Esophagus mucosa (tissue), 1 donor: ENCODE measurements at places on chromosomes 12 and 14. TPM values are rescaled to one million over a fixed set of nuclear protein-coding genes. Genes with fewer than 3 reads are reported as not detected.

CDH24 gene
- 3.4 TPM for total RNA-seq

GRCh38 chr12:8052679-8053078 lies 13.5 kb downstream of the C3AR1 start:
- no peak for ATAC-seq

SSTR1 gene
- 0.08 TPM for total RNA-seq

DNA sequence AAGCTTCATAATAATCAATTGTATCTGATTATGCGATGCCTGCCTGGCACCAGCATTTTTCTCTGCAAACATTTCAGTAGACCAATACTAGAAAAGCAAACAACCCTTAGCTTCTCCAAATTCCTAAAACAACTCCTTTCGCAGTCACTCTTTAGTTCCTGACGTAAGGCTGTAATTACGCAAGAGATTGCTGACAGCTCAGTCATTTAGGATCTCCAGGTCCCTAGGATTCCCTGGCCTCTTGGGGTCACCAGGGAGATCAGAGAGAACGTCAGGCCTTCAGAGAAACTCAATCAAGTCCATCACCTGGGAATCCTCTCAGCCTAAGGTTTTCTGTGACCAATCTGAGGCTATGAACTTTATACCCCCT lies 390.6 kb downstream of the PAWR start:
- no peak for ATAC-seq

RASSF9 gene
- total RNA-seq = 4.6 TPM

DNA sequence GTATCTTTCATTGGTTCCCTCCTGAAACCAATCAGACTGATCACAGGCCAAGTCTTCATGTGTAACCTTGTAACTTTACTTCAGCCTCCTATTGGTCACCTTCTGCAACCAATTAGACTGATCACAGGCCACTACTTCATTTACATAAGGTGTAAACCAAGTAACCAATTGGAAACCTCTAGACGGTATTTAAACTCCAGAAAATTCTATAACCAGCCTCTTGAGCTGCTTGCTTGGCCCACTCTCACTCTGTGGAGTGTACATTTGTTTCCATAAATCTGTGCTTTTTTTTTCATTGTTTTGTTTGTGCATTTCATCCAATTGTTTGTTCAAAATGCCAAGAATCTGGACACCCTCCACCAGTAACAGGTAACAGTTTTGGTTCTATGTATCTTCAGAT lies 47.5 kb downstream of the EIF2S3B start:
- no peak for ATAC-seq

GRCh38 chr14:33229269-33229929 lies 290.7 kb downstream of the NPAS3 start:
- ATAC-seq = no peak

GRCh38 chr12:3988519-3989217 lies 115.5 kb upstream of the PARP11 start:
- peak; percentile 20 for ATAC-seq

NEMP1 gene
- 5.7 TPM for total RNA-seq

- no peak for ATAC-seq
Observed at GRCh38 chr12:89075880-89076540, 276.3 kb downstream of the DUSP6 start.

GRCh38 chr12:120229071-120229486 lies 28.2 kb upstream of the RPLP0 start:
- no peak for ATAC-seq

GRCh38 chr12:59383079-59383822 lies 212.6 kb upstream of the SLC16A7 start:
- no peak for ATAC-seq

PPP2R3C gene
- total RNA-seq = 11.8 TPM

- ATAC-seq = peak; percentile 61
Observed at GRCh38 chr14:65334765-65335410, 77.6 kb upstream of the FUT8 start.

C12orf54 gene
- total RNA-seq = 8.5 TPM

HOXC13 gene
- total RNA-seq = 0.52 TPM

MIP gene
- total RNA-seq = not detected

KCNH5 gene
- total RNA-seq = not detected

GRCh38 chr14:91857614-91858013 lies 9.7 kb downstream of the TC2N start:
- ATAC-seq = no peak

DNA sequence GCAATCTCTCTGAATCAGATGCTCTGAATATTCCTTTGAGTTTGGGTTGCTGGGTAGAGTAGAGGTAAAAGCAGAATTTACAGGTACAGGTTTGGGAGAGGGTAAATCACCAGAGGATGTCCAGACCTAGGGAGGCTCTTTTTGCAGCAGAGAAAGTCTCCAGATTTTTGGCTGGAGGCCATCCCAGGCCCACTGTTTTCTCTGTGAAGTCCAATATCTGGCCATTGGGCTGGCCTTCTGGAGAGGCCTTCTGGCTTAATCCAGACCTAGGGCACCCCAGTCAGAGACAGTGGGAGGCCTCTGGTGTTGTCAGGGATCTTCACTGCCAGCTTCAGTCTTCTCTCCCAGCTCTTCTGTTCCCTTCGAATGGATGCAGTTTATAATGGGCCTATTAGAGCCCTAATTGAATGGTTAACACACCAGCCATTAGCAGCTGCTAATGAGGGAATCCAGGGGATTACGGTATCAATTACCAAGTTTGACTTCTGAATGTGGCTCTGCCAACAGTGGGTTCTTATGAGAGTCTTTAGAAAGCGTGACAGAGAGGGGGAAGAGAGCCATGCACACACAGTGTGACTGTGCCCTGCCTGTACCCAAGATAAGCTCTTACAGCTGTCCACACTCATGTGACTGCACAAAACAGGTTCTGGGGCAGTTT lies 183.1 kb downstream of the EMP1 start:
- ATAC-seq = no peak

GPR84 gene
- 0.16 TPM for total RNA-seq

- peak; percentile 57 for ATAC-seq
Observed at GRCh38 chr12:6226679-6227051, 26.5 kb downstream of the CD9 start.

GRCh38 chr12:50633955-50634354 lies 129.2 kb downstream of the DIP2B start:
- no peak for ATAC-seq

GRCh38 chr14:99860219-99860618 lies 67.0 kb downstream of the EML1 start:
- no peak for ATAC-seq

PDE3A gene
- 0.56 TPM for total RNA-seq

DNA sequence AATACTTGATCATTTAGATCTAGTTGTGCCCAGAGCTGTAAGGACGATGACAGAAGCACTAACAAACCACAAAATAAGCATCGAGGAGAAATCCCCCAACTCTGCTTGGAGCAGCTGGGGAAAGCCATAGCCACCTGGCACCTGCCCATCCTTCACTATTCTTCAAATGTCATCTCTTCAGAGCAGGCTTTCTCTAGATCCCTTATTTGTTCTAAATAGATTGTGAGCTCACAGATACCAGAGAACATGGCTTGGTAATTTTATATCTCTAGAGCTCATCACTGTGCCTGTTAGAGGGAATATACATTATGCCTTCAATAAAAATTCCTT lies 50.9 kb downstream of the GRIP1 start:
- no peak for ATAC-seq

MYH6 gene
- not detected for total RNA-seq

DNA sequence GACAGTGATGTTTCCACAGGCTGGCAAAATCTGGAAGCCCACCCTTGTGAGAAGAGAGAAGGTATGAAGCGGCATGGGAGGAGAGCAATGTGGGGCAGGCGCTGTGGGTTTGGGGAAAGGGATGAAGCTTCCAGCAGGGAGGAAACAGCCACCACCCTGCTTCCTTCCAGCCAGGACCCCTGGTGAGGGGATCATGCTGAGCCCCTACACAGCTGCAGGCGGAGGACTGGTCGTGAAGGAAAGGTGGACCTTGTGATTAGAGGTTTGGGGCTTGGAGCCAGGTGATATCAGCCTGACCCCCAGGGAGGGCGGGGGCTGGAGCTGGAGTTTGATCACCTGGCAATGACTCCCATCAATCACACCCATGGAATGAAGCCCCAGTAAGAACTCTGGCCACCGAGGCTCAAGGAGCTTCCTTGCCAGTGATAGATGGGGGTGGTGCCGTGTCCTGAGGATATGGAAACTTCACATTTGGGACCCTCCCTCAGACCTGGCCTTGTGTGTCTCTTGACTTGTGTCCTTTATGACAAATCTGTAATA lies 48.6 kb downstream of the RIMBP2 start:
- ATAC-seq = no peak

PLBD1 gene
- 56.5 TPM for total RNA-seq
